ENCODE measurements at places on chromosomes 12 and 14.

GRCh38 chr12:106954462-106955376, 988 bp upstream of the TMEM263 start:
- peak; percentile 9 for DNase-seq

GRCh38 chr12:95830335-95831089, 28.2 kb upstream of the SNRPF start:
- DNase-seq = no peak

DNA sequence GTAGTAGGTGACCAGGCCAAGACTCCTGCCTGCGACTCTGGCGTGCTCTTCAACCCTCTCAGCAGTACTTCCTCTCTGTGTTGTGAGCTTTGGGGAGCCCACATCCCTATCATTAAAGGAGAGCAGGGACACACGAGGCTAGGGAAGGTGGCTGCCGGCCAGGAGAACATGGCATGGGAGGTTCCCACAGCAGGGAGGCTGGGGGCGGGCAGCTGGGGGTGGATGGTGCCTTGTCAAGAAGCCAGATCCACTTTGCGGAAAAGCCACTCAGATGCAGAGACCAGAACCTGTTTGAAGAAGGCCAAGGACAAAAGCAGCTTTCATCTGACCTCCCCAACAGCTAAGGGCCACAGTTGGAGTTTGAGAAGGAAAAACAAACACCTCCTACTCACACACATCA, 198.6 kb downstream of the BCL11B start:
- DNase-seq = no peak

- no peak for DNase-seq
Observed at GRCh38 chr12:110635055-110635454, 21.1 kb downstream of the TCTN1 start.

DNA sequence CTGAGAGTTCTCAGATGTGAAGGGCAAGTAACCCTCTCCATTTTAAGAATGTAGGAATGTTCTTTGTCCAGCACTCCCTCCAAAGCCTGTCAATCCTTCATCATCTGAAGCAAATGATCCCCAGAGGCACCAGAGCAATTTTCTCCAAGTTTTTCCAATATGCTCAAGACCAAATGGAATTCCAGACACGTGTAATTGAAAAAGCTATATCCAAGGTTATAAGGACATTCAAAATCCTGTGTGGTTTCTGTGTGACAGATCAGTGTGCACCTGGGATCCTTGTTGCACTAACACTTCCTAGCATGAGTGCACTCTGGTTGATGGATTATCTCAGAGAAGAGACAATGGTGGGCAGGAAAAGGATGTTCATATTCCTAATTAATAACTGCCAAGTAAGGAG, 65.6 kb upstream of the OVCH1 start:
- no peak for DNase-seq

- no peak for DNase-seq
Observed at GRCh38 chr14:51616724-51617409, 34.8 kb upstream of the FRMD6 start.

DNA sequence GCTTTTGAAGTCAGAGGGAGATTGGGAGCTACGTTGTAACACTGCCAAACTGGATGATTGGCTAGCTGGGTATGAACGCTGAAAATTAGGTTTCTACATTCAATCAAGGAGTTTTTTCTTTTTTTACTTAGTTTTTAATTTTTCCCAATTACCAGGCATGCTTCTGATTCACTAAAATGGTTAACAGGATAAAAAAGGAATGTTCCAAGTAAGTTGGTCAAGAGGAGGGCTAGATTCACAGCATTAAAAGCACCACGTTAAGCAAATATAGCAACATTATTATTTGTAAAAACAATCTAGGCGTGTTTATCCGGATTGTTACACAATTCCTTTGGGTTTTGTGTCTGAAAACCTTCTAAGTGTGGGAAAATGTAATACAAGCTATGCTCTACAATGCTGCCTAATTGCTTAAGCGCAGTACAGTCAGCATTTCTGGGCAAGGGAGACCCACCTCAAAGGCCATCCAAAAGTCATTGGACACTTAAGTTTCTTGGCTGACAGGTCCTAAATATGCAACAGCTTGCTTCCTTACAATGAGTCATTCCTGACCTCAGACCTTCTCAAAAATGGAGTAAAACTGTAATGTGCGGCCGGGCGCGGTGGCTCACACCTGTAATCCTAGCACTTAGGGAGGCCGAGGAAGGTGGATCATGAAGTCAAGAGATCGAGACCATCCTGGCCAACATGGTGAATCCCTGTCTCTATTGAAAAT, 1.2 kb downstream of the RPLP0 start:
- DNase-seq = no peak

GRCh38 chr14:102295270-102295669, 9.7 kb downstream of the MOK start:
- no peak for DNase-seq

GRCh38 chr14:101948666-101949216, 15.6 kb upstream of the DYNC1H1 start:
- no peak for DNase-seq

- DNase-seq = no peak
Observed at GRCh38 chr14:89139404-89140247, 277.4 kb downstream of the FOXN3 start.

- no peak for DNase-seq
Observed at GRCh38 chr14:82657186-82657675, 1123.6 kb upstream of the SEL1L start.

DNA sequence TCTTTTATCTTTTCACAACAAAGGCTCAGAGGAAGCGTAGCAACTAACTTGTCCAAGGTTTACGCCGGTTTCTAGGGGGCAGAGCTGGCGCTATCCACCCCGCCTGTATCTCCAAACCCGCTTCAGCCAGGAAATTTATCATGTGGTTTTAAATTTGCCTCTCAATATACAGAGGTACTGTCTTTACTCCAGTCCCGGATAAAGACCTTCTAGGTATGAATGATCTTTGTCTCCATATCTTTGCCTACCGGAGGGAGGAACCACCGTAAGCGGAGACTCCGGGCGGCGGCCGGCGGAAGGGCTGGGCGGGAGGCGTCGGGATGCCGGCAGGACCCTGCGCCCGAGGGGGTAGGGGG, 693 bp upstream of the RIMKLB start:
- peak; percentile 2 for DNase-seq

DNA sequence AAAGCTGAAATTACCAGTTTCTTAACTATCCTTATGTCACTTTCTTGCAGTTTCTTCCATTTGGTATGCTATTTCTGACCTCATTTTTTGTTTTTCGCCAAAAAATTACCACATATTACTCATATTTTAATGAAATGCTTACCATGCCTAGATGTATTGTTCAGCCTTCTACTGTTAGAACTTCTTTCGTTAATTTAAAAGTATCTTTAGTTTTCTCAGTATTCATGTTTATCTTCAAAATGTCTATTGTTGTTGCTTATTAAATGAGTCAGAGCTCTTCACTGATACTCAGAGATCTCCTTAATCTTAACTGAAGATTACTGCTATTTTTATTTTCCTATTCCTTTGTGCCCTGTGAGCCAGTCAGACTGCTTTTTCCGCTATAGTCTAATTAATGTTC, 20.5 kb downstream of the RAP1B start:
- DNase-seq = no peak

DNA sequence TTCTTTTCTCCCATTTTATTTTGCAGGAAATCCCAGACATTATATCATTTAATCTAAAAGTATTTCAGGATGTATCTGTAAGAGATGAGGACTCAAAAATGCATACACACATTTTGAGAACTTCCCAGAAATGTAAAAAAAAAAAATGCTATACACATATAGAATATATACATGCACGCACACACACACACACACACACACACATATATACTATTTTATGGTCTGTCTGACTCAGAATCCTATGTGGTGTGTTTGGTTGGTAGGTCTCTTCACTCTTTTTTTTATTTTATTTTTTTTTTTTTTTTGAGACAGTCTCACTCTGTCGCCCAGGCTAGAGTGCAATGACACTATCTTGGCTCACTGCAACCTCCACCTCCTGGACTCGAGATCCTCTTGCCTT, 65.5 kb downstream of the FBXO34 start:
- no peak for DNase-seq

DNA sequence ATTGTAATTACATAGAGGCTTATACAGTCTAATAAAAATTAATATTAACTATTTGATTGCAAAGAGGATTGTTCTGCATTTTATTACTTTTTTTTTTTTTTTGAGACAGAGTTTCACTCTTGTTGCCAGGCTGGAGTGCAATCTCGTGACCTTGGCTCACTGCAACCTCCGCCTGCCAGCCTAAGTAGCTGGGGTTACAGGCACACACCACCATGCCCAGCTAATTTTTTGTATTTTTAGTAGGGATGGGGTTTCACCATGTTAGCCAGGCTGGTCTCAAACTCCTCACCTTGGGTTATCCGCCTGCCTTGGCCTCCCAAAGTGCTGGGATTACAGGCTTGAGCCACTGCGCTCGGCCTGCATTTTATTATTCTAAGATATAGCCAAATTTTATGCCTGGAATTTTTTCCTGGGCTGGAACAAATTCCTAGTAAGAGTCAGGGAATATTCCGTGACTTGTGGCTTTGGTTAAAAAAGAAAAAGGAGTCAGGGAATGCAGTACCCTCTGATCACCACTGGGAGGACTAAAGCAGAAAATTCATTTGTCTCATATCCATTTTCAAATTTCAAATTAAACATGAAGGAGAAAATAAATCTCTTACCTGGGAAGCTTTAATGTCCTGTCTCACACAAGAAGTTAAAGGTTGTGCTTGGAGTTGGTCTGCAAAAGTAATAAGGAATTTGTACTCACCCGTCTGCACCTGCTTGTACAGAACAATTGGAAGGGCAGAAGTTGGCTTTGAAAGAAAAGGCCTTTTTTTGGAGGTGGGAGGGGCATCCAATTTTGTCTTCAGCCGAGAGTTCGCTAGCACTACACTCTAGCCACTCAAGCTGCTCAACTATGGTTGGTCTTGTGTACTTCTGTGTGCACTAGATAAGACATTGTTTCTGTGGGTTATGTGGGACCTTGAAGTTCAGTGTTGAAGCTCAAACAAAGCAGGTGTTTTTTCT, 8.7 kb downstream of the MARK3 start:
- DNase-seq = no peak

DNA sequence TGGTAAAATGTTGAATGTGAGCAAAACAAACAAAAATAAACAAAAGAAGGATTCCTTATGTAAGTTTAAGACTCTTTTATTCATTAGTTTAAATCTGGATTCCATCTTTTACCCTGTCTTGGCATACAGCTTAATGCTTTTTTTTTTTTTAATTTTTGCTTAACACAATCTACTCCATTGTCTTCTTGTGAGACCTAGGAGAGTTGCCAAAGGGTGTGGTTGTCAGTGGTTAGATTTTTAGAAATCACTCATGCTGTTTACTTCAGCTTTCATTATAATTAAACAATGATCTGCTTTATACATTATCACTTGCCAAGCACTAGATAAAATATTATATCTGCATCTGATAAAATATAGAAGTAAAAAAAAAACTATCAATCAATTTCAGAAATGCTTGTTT, 77.7 kb upstream of the KITLG start:
- DNase-seq = no peak

DNA sequence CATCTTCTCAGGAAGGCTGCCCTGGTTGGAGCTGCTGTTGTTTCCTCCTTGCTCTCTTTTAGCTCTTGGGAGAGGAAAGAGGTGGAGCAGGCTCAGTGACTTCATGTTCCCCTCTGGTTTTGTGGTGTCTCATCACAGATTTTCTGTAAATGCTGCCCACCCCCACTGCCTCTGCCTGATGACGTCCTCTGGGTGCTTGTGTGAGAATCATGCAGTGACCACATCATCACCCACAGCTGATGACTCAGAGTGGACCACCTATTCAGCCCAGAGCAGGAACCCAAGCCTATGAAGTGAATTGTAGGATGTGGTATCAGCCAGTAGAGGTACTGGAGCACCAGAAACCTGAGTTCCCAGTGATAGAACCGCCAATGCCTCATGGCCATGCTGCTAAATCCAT, at the start of gene GZMB:
Gene GZMB, minus strand, starts transcription at position 33 of the 400 bp plus-strand sequence. Its CDS starts 30 bp downstream, at position 3.
- DNase-seq = no peak

GRCh38 chr14:75879031-75879430, 102.8 kb downstream of the TGFB3 start:
- DNase-seq = no peak

GRCh38 chr12:26954027-26954426, 15.8 kb downstream of the FGFR1OP2 start:
- no peak for DNase-seq

GRCh38 chr14:87996291-87996592, 3.3 kb upstream of the GALC start:
- DNase-seq = no peak

Measured in effector CD4-positive, alpha-beta T cell (primary cell).